ENCODE measurements at places on chromosomes 12 and 14. TPM values are rescaled to one million over a fixed set of nuclear protein-coding genes. Genes with fewer than 3 reads are reported as not detected.

GRCh38 chr12:120984351-120984898 lies 6.1 kb downstream of the HNF1A start:
- DNase-seq: no peak
- no peaks in the 10 kb centered on the region for H3K27me3 ChIP-seq
- H3K27ac ChIP-seq: no peak overlapping the region
- no peaks in the 10 kb centered on the region for H3K4me1 ChIP-seq
- H3K4me3 ChIP-seq: no peak overlapping the region

DNA sequence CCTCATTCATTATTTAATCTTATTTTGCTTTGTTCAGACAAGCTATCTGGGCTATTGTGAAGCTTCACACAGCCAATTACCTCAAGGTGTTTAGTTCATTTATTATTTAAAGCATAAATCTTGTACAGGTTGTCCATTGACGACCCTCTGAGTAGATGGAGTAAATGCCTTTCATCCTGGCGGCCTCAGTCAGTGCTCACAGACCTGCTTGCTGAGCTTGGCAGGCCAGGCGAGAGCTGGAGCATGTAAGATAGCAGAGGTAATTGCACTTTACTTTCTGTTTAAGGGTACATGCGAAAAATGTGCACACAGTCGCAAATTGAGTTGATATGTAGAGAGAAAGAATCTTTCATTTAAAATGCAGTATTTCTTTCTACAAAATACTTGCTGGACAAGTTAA lies 224.4 kb downstream of the NPAS3 start:
- H3K27ac ChIP-seq: no peak overlapping the region
- H3K4me3 ChIP-seq: no peak overlapping the region
- no peaks in the 10 kb centered on the region for H3K27me3 ChIP-seq
- no peaks in the 10 kb centered on the region for H3K4me1 ChIP-seq

DNA sequence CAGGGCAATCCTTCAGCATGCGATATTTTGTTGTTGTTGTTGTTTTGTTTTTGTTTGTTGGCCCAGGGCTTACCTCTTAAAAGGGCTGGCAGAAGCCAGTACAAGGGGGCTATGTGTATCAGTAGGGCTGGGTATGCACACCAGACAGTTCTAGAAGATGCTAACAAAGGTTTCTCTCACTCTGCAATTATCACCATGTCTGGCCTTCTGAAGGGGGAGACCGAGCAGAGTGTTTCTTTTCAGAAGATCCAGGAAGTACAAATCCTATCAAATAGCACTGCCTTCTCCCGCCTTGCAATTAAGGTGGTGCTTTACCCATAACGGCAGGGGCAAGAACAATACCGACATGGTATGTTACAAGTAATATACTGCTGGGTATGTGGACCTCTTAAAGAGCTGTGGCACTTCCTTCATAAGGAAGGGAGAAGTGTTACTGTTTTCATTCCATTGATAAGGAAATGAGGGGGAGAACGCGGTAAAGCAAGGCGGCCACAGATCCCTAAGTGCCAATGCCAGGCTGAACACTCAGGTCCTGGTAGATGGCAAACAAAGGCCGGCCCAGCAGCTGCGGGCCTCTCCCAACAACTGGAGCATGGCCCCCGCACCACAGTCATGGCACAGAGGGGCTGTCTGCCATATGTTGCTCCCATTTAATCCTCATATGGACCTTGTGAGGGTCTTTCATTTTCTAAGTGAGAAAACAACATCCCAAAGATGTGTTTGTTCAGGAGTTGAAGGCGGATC lies 19.2 kb upstream of the CACNA2D4 start:
- no peaks in the 10 kb centered on the region for H3K4me1 ChIP-seq
- H3K4me3 ChIP-seq: no peak overlapping the region
- no peak for DNase-seq
- peak overlapping the region; percentile 28 for H3K27ac ChIP-seq
- H3K36me3 ChIP-seq: peaks cover 30% of the 10 kb centered on the region
- no peaks in the 10 kb centered on the region for H3K27me3 ChIP-seq

Gene NDUFA12
- 87.0 TPM for total RNA-seq

- H3K27ac ChIP-seq: no peak overlapping the region
- H3K36me3 ChIP-seq: no peaks in the 10 kb centered on the region
- H3K27me3 ChIP-seq: no peaks in the 10 kb centered on the region
Measured at GRCh38 chr14:89912221-89912620, 42.3 kb downstream of the EFCAB11 start.

Gene SCN8A
- total RNA-seq: 0.26 TPM

GRCh38 chr12:16303939-16304338 lies 26.5 kb upstream of the SLC15A5 start:
- H3K4me1 ChIP-seq: no peaks in the 10 kb centered on the region
- DNase-seq: no peak
- no peaks in the 10 kb centered on the region for H3K36me3 ChIP-seq
- no peak overlapping the region for H3K27ac ChIP-seq
- no peak overlapping the region for H3K4me3 ChIP-seq

- no peaks in the 10 kb centered on the region for H3K27me3 ChIP-seq
- no peak overlapping the region for H3K4me3 ChIP-seq
- no peaks in the 10 kb centered on the region for H3K36me3 ChIP-seq
- DNase-seq: no peak
- no peak overlapping the region for H3K27ac ChIP-seq
Measured at GRCh38 chr14:46490238-46490685, 161.3 kb downstream of the RPL10L start.

Gene TAS2R7
- not detected for total RNA-seq

Gene LHX5
- total RNA-seq: not detected

- H3K4me1 ChIP-seq: no peaks in the 10 kb centered on the region
- H3K36me3 ChIP-seq: no peaks in the 10 kb centered on the region
- no peak overlapping the region for H3K27ac ChIP-seq
Measured at GRCh38 chr14:25055005-25055404, 5.1 kb upstream of the STXBP6 start.

- no peak for DNase-seq
- H3K27me3 ChIP-seq: no peaks in the 10 kb centered on the region
- H3K4me3 ChIP-seq: no peak overlapping the region
- H3K27ac ChIP-seq: no peak overlapping the region
Measured at GRCh38 chr12:4828176-4828575, 81.5 kb upstream of the KCNA1 start.

- H3K4me1 ChIP-seq: no peaks in the 10 kb centered on the region
- DNase-seq: no peak
- H3K27ac ChIP-seq: no peak overlapping the region
- H3K4me3 ChIP-seq: no peak overlapping the region
- H3K36me3 ChIP-seq: peaks cover 71% of the 10 kb centered on the region
Measured at GRCh38 chr12:106431839-106432411, 74.4 kb downstream of the POLR3B start.

- no peak overlapping the region for H3K27ac ChIP-seq
- peaks cover 14% of the 10 kb centered on the region for H3K4me1 ChIP-seq
- no peaks in the 10 kb centered on the region for H3K36me3 ChIP-seq
- H3K4me3 ChIP-seq: no peak overlapping the region
- no peaks in the 10 kb centered on the region for H3K27me3 ChIP-seq
Measured at GRCh38 chr12:68536885-68537485, 73.7 kb upstream of the RAP1B start.

- H3K4me1 ChIP-seq: no peaks in the 10 kb centered on the region
- H3K27me3 ChIP-seq: no peaks in the 10 kb centered on the region
- no peak overlapping the region for H3K27ac ChIP-seq
- H3K36me3 ChIP-seq: no peaks in the 10 kb centered on the region
- no peak overlapping the region for H3K4me3 ChIP-seq
Measured at GRCh38 chr14:32300136-32300535, 29.0 kb upstream of the AKAP6 start.

GRCh38 chr12:124492879-124493808 lies 74.3 kb downstream of the NCOR2 start:
- H3K4me1 ChIP-seq: peaks cover 14% of the 10 kb centered on the region
- H3K36me3 ChIP-seq: no peaks in the 10 kb centered on the region
- no peaks in the 10 kb centered on the region for H3K27me3 ChIP-seq
- no peak overlapping the region for H3K27ac ChIP-seq
- DNase-seq: no peak
- H3K4me3 ChIP-seq: no peak overlapping the region

- no peak overlapping the region for H3K27ac ChIP-seq
- H3K4me1 ChIP-seq: peaks cover 3% of the 10 kb centered on the region
- H3K4me3 ChIP-seq: no peak overlapping the region
Measured at GRCh38 chr12:131806674-131807073, 21.5 kb upstream of the MMP17 start.

Gene LMNTD1
- total RNA-seq: 1.7 TPM

Gene HOXC4
- total RNA-seq: 0.68 TPM

Gene YY1
- total RNA-seq: 57.4 TPM

Gene RNASE7
- not detected for total RNA-seq

- peaks cover 3% of the 10 kb centered on the region for H3K4me1 ChIP-seq
- peak overlapping the region; percentile 83 for H3K4me3 ChIP-seq
- H3K27ac ChIP-seq: peak overlapping the region; percentile 46
- DNase-seq: peak; percentile 45
- H3K36me3 ChIP-seq: no peaks in the 10 kb centered on the region
- no peaks in the 10 kb centered on the region for H3K27me3 ChIP-seq
Measured at GRCh38 chr12:100199347-100200149, 1.1 kb upstream of the ACTR6 start.

DNA sequence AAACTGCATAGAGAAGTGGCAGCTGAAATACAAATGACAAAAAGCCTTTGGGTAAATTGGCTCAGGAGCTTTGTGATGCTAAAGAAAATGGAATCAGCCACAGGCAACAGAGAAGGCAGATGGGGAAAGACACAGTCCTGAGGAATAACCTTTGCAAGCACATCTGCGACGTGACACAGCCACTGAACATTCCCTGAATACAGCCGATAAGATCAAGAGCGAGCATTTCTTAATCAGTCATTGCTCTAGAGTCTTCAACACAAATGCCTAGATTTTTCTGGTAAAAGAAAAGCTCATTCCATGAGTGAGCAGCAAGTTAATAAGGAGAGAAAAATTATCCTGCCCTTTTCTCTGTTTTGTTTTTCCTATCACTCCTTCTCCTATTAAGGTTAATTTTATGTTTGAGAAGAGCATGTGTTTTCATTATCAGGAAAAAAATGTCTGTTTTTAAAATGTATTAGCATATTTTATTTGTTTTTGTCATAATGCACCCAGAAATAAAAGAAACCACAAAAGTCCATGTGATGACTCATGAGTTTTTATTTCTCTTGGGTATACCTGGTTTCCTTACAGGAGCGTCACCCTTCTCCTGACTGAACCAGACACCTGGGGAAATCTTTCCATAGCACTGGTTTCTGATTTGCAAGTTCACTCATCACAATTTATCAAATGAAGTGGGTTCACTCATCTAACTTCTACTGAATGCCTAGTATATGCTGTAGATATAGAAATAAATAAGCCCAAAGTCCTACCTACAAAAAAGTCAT lies 45.4 kb upstream of the PCED1B start:
- no peak overlapping the region for H3K4me3 ChIP-seq
- no peaks in the 10 kb centered on the region for H3K36me3 ChIP-seq
- H3K27me3 ChIP-seq: no peaks in the 10 kb centered on the region
- DNase-seq: no peak
